DND-41 (cell line): ENCODE measurements at places on chromosomes 16 and 17.

- DNase-seq: no peak
Observed at GRCh38 chr17:57902117-57902799, 52.4 kb upstream of the MRPS23 start.

- DNase-seq: no peak
Observed at GRCh38 chr17:7347630-7348477, 4.1 kb upstream of the KCTD11 start.

DNA sequence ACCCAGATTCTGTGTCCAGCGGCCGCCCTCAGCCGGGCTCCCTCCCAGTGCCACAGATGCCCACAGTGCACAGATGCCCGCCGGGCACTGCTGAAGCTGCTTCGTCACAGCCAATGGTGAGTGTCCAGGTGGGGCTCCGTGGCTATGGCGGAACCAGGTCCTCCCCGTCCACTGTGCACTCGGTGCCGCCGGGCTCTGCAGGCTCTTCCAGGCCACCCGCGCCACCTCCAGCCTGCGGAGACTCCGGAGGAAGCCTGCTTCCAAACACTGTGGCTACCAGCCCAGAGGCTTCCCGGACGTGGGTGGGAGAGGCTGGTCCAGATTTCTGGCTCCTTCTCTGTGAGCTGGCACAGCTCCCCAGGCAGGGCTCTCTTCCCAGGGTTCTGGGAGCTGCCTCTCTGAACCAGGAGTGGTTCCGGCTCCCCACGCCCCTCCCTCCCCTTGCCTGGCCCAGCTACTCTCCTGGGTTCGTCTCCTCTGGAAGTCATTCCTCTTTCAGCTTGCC, 2.8 kb upstream of the PYCR1 start:
- DNase-seq: no peak

- no peak for DNase-seq
Observed at GRCh38 chr16:68349838-68350410, 39.1 kb downstream of the PRMT7 start.

DNA sequence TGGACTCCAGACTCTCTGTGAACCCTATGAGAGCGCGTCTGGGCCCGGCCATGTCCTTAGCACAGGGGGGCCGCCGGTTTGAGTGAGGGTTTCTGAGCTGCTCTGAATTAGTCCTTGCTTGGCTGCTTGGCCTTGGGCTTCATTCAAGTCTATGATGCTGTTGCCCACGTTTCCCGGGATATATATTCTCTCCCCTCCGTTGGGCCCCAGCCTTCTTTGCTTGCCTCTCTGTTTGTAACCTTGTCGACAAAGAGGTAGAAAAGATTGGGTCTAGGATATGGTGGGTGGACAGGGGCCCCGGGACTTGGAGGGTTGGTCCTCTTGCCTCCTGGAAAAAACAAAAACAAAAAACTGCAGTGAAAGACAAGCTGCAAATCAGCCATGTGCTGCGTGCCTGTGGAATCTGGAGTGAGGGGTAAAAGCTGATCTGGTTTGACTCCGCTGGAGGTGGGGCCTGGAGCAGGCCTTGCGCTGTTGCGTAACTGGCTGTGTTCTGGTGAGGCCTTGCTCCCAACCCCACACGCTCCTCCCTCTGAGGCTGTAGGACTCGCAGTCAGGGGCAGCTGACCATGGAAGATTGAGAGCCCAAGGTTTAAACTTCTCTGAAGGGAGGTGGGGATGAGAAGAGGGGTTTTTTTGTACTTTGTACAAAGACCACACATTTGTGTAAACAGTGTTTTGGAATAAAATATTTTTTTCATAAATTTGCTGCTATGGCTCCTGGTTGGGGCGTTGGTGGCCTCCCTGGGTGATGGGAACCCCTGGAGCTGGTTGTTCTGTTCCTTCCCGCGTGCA, 23.1 kb downstream of the STAT5A start:
- DNase-seq: no peak

DNA sequence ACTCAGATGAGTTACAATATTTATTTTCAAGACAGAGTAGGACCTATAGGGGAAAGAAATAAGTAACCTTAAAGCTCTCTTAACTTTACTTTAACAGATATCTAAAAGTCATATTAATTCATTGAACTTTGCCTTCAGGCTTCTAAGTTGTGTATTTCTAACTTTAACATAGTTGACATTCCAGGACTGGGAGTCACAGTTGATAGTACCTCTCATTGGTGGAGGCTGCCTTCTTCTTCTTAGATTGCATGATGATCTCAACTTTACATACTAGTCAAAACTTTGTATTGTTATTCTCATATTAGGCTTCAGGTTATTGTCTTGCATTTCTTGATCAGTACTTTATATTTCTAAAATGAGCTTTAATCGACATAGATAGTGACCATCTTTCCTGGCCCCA, 350.1 kb upstream of the KIF2B start:
- DNase-seq: no peak

DNA sequence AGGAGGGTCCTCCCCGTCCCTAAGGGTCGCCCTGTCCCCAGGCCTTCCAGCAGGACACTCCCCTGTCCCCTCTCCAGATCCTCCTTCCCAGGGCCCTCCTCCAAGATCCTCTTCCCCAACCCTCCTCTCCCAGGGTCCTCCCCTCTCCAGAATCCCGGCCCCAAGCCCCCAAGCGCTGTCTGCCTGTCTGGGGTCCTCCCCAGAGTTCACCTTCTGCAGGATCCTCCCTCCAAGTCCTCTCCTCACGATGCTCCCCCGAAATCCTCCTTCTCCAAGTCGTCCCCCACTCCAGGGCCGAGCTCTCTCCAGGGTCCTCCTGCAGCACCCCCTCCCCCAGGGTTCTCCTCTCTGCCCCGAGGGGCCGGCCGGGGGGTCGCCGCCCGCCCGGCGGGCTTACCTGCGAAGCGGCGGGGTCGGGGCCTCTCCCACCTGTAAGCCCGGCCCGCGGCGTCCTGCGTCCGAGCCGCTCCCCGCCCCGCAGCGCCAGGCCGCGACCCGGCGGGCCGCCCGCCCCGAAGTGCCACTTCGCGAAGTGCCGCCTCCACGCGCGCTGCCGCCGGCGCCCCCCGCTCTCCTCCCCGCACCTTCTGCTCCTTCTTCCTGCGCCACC, 678 bp upstream of the BAIAP2 start:
- DNase-seq: no peak

GRCh38 chr17:21711182-21711581, 18.9 kb downstream of the KCNJ18 start:
- no peak for DNase-seq

GRCh38 chr17:76199469-76199868, 40.8 kb downstream of the RNF157 start:
- DNase-seq: peak; percentile 66

DNA sequence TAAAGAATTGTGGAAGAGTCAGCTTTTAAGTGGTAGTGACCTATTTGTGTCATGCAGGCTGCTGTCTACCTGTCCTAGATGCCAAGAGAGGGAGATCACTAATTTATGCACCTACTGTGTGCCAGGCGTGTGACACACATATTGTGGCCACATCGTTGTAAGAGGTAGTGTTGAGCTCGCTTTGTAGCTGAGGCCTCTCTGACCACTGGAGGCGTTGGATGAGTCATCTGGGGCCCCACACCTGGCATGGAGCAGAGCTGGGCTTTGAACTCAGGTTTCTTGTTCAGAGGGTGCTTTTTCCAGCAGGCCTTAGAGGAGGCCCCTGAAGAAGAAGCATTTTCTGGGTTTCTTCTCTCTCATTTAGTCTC, 52.3 kb upstream of the LGALS9 start:
- DNase-seq: no peak

GRCh38 chr17:30600830-30601494, 123.8 kb downstream of the GOSR1 start:
- DNase-seq: peak; percentile 29
